ENCODE measurements at places on chromosomes 13 and 19.

DNA sequence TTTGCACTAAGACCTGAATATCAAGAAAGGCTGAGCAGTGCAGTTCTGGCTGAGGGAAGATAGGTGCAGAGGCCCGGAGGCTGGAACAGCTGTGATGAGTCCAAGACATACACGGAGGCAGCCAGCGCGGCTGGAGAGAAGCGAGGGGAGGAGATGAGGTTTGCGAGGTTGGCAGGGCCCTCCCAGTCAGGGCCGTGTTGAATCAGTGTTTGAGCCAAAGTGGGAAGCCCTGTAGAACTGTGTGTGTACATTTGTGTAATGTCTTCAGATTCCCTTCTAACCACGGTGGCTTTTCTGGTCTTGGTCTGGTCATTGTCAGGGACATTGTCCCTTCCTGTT, 34.9 kb downstream of the PAK4 start:
- DNase-seq: peak; percentile 58

GRCh38 chr13:38830442-38831045, 143.7 kb downstream of the FREM2 start:
- no peak for DNase-seq

DNA sequence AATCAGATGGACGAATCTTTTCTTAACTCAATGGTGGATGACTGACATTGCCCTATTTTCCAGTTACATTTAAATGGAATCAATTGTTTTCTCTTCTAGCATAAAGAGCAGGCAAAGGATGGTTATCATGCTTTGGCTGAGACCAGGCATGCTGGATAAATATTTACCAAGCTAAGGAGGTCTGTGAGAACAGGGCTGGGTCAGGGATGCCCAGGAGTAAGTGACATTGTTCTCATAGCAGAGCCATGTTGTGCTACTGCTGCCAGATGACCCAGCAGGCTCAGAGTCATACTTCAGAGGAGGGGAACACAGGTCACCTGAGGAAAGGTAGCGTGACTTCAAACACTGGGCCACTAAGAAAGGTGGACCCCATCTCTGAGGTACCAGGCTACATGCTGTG, 116.0 kb upstream of the RNF113B start:
- DNase-seq: no peak

GRCh38 chr13:79791471-79792042, 310.6 kb downstream of the NDFIP2 start:
- DNase-seq: no peak

- DNase-seq: no peak
Observed at GRCh38 chr13:107070792-107071191, 502.9 kb upstream of the ARGLU1 start.

- no peak for DNase-seq
Observed at GRCh38 chr13:111319998-111320911, at the start of gene TEX29. Gene TEX29, plus strand, starts transcription at chr13:111320642. Its CDS starts 249 bp downstream, at chr13:111320891.

DNA sequence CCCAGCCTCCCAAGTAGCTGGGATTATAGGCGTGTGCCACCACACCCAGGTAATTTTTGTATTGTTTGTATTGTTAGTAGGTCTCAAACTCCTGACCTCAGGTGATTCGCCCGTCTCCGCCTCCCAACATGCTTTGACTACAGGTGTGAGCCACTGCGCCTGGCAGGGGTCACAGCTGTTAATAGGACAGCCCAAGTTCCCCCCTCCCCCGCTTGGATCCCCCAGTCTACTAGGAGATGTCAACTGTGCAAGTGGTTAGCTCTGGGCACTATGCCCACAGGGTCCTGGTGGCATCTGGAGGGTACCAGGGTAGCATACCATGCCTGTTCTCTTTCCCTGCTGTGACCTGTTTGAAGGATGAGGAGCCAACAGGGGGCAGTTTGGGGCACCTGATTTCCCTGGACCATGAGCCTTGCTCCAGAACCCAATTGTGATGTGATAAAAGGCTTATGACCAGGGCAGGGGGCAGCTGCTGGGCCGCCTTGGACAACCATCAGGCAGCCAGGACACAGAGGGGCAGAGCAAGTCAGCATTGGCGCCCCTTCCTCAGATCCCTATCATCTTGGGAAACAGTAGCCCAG, at the start of gene TSPAN16:
TSS of gene TSPAN16 (plus strand) at position 496 of the 581 bp plus-strand sequence. CDS start 138 bp downstream, outside the sequence.
- peak; percentile 17 for DNase-seq

DNA sequence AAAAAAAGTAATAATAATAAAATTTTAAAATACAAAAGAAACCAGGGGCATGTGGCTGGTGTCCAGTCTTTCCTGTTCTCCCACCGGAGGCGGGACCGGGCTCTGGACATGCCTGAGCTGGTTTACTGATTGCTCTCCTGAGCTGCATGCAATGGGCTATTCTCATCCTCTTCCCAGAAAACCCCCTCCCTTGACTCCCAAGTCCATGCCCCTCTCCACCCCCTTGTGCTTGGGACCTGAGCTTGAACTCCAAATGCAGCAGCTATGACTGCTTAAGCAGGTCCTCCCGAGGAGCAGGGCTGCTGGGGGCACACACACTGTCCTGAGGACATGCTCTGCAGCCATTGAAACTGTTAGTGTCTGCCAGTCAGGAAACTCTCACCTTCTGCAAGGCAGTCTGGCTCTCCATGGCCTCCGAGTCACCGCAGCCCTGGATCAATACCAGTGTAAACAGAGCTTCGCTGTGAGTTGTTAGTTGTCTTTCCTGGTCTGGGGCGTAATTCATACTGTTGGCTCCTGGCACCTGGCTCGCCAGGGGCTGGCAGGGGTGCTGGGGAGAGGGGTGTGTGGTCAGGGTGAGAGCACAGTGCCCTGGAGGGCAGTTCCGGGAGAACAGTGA, 41.6 kb upstream of the CHST8 start:
- no peak for DNase-seq
